ENCODE measurements at places on chromosomes 4 and X.

DNA sequence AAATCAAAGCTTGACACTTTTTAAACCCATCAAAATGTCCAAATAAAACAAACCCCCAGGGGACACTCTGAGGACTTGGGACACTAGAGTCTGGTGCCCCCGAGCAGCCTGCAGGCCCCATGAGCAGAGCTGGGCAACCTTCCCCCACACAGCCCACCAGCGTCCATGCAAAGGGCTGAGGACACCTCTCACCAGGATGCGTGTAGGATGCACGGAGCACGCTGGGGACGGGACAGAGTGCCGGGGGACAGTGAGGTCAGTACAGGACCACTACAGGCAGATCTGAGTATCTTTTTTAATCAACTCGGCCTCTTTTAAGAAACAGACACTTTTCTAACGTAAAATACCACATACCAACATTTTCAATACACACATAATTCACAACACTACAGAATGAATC, 6.9 kb downstream of the GAK start:
- no peak for DNase-seq

GRCh38 chr4:158170691-158171561, 1.9 kb downstream of the GASK1B start:
- DNase-seq, result no peak

DNA sequence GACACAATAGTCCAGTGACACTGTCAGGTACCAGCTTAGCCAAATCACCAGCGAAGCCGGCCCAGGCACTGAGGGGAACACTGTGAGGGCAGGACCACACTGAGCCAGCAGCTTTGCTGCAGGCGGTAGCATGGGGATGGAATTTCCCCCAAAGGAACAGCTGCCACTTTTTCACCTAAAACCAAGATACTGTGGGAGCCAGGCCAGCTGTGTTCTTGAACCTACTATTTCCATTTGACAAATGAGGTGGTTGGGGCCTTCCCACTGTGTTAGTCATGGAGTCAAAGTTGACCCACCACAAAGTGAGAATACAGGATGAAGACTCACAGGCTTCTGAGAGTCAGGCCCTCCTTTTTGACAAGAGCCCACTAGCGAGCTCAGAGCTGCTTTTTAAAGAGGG, 70.7 kb upstream of the SH3RF1 start:
- DNase-seq, result no peak

GRCh38 chrX:39307488-39307887, 506.2 kb downstream of the MID1IP1 start:
- DNase-seq, result no peak

DNA sequence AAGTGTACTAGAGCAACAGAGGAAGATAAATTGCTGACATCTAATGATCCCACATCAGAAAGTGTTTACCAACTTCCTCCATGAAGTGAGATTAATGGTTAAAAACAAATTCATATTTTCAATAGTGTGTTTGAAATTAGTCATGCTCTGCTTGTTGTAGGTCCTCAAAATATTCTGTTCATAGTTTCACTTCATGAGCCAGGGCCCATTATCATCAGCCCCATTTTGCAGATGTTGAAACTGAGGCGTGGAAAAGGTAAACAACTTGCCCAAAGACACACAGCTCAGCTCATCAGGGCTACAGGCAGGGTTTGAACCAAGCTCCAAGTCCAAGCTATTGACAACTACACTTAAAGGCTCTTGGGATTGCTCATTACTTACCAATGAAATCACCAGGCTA, 103.5 kb upstream of the PPARGC1A start:
- DNase-seq, result no peak

DNA sequence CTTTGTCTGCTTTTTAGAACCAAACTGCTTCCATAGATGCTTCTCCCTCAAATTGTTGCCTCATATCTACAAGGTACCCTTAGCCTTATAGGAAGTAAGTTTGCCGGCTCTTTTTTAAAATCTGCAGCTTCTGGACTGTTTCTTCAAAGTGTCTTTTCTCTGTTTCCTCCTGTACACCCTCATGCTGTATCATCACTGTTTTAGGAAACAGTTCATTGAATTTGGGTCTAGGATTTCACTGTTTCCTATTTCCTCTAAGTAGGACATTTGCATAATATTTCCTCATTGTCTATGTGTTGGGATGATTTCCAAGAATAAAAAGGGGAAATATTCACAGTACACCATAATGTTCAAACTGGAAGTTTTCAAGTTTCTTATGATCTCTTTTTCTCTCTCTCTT, 43.0 kb downstream of the BANK1 start:
- DNase-seq, result no peak

DNA sequence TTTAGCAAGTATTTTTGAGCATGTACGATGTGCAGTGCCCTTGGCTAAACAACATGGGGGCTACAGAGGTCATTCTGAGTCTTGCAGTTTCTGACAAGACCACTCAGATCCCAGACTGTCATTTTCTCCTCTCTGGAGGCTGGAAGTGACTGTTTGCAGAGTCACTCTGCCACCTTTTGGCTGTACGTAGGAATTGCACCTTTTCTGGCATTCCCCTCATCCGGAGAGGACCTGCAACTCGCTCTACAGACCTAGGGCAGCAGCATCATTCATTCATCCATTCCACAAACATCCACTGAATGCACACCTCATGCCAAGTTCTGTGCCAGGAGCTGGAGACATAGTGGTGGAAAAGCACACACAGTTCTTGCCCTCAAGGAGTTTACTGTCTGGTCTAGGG, 160.4 kb upstream of the GPR101 start:
- DNase-seq, result no peak

DNA sequence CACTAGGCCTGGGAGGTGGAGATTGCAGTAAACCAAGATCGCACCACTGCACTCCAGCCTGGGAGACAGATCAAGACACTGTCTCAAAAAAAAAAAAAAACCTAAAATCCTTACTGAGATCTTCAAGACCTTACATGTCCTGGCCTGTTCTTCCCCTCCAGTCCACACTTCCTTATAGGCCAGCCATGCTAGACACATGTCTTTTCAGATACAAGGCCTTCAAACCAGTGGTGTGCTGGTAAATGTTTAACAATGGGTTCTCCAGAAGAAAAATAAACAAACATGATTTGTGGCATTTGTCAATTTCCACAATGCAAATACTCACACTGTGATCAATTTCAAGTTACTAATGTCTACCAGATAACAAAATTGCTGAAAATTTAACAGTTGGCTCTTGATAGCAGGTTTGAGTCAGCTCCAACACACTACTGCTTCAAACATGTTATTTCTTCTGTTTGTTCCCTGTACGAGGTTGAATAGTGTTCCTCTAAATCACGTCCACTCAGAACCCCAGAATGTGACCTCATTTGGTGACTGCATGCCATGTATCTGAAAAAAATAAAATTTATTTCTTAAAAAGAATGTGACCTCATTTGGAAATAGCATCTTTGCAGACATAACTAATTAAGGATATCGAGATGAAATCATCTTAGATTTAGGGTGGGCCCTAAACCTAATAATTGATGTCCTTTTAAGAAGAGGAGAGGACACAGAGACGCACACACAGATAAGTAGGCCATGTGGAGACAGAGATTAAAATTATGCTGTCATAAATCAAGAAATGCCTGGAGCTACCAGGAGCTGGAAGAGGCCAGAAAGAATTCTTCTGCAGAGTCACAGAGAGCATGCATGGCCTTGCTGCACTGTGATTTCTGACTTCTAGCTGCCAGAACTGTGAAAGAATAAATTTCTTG, 144.4 kb downstream of the ZNF674 start:
- DNase-seq, result no peak

GRCh38 chr4:96698831-96699230, 858.9 kb downstream of the PDHA2 start:
- DNase-seq, result no peak

DNA sequence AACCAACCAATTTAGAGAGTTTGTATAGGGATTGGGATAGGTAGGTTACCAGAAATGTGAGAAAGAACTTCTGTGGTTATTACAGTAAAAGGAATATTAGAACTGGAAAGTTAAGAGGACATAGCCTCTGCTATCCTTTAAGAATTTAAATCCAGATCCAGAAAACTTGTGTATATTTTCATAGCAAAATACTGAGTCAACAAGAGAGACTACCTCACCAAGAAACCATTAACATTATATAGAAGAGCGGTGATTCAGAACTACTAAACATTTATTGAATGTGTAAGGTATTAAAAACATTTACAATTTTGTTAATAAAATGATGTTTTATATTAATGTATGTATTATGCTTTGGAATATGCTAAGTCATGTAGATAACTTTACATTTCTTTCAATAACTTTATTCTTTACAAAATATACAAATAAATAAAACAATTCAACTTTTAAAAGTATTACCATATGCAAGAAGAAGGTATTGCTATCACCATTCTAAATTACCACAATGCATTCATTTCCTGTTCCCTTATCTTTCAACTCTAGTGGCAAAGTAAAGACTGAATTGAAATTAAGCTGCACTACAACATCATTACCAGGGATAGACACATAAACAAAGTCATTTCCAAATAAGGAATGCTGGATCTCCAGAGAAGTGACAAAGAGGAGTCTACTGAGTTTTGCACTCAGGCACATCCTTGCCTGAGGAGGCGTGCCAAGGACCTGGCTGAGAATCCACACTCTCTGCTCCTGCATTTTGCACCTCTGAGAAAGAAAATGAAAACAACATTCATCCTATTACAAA, 6.1 kb upstream of the BDH2 start:
- no peak for DNase-seq

DNA sequence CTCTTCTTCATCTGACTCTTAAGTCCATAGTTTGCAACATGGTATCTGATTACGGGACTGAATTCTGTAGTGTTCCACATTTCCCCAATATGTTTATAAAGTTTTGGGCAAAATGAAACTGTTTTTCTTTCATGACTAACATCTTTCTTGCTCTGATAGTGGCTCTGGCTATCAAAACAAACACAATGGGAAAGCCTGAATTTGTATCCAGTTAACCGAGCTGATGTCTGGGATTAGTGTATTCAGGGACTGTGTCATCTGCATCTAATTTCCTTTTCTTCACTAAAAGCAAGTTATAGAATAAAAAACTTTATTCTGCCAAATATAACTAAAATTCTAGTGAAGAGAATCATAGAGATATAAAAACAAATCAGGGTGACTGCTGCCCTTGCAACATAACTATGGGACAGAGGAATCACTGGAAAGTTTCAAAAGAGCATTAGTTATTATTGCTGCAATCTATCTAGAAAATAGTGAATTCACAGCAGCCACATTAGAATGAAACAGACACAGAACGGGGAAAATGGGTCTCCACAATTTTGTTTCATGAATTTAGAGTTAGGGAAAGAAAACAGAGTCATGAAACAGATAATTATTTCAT, 61.3 kb downstream of the ANTXR2 start:
- no peak for DNase-seq

DNA sequence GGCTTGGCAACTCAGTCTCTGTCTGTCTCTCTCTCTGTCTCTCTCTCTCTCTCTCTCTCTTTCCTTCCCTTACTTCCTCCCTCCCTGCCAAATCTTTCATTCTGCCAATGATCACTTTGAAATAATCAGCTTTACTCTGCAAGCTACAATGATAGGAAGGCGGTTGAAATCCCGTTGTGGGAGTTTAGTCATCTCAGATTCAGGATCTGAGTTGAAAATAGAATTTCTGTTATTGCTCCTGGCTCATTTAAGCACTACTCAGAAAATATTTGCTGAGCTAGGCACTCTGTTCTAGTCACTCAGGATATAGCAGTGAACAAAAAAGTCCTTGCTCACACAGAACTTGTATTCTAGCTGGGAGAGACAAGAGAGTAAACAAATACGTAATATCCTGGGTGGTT, 56.3 kb upstream of the DCTD start:
- no peak for DNase-seq
